ENCODE measurements at places on chromosomes 1 and 21. TPM values are rescaled to one million over a fixed set of nuclear protein-coding genes. Genes with fewer than 3 reads are reported as not detected.

The SYTL1 gene
- total RNA-seq: 1.8 TPM

The LCE1F gene
- not detected for total RNA-seq

The GUCA2A gene
- total RNA-seq: not detected

The TIPRL gene
- 18.6 TPM for total RNA-seq

The SIK1 gene
- 3.8 TPM for total RNA-seq

The CDCA8 gene
- 0.28 TPM for total RNA-seq

The VCAM1 gene
- 54.2 TPM for total RNA-seq

The SV2A gene
- 0.48 TPM for total RNA-seq

The ACKR1 gene
- 80.8 TPM for total RNA-seq

The SLFNL1 gene
- total RNA-seq: 0.72 TPM

The PBXIP1 gene
- total RNA-seq: 93.7 TPM

The WNT3A gene
- not detected for total RNA-seq

- DNase-seq: no peak
Observed at GRCh38 chr1:3033790-3034090, 12.5 kb downstream of the ACTRT2 start.

DNA sequence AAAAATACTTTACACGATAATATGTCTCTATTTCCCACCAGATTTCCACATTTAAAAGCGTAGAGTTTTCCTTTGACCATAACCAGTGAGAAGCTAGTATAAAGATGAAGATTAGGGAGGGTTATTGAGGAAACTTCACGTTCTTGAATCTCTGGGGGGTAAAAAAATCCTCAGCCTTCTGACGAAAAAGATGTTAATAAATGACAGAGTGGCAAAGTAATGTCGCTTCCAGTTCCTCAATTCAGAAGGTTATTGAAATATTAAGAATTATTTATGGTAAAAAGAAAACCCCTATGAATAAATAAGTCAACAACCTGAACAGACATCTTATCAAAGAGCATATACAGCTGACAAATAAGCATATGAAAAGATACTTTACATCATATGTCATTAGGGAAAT is 241.0 kb downstream of the GPATCH2 start:
- DNase-seq: no peak

GRCh38 chr1:7574121-7575040 is 196.7 kb upstream of the VAMP3 start:
- no peak for DNase-seq

DNA sequence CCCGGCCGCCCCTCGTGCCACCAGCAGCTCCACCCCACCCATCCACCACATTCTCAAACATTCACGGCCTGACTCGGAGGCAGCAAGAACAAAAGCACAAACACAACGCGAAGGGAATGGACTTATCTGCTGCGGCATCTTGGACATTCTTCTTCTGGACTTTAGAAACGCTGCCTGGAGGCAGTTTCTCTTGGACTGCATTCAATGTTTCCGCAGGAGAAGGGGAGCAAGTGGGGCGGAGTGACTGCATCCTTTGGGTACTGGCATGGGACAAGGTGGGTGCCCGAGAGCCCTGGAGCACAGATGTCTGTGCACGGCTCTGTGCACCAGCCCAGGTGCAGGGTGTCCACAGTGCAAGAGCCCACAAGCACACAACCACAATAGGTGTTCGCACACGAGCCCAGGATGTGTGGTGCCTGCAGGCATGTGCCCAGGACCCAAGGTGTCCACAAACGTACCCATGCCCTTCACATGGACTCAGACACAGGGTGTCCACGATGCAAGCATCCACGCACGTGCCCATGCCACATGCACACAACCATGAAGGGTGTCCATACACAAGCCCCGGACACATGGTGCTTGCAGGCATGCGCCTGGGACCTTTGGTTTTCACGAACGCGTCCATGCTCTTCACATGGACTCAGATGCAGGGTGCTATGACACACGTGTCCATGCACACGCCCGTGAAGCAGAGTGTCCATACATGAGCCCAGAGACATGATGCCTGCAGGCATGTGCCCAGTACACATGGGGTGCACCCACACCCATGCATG is 53.6 kb downstream of the WNT9A start:
- DNase-seq: peak; percentile 3

DNA sequence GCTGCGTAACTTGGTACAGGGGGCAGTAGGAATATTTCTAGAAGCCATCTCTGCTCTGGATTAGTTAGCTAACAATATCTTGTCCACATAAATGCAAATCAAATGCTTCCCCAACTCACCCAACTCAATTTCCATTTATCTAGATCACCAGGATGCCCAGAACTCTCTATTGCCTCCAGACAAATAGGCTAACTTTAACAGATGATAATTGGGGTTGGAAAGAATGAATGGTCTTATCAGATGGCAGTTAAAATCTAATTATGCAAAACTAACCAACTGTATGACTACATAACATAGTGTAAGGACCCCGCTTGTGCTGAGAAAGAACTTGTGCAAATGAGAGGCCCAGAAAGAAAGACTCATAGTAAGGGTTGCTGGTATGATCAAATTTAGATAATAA is 1024.8 kb downstream of the PLA2G4A start:
- DNase-seq: no peak

- no peak for DNase-seq
Observed at GRCh38 chr1:175757381-175758015, 14.1 kb upstream of the TNR start.

GRCh38 chr1:186775036-186775435 is 53.7 kb upstream of the PLA2G4A start:
- DNase-seq: no peak

DNA sequence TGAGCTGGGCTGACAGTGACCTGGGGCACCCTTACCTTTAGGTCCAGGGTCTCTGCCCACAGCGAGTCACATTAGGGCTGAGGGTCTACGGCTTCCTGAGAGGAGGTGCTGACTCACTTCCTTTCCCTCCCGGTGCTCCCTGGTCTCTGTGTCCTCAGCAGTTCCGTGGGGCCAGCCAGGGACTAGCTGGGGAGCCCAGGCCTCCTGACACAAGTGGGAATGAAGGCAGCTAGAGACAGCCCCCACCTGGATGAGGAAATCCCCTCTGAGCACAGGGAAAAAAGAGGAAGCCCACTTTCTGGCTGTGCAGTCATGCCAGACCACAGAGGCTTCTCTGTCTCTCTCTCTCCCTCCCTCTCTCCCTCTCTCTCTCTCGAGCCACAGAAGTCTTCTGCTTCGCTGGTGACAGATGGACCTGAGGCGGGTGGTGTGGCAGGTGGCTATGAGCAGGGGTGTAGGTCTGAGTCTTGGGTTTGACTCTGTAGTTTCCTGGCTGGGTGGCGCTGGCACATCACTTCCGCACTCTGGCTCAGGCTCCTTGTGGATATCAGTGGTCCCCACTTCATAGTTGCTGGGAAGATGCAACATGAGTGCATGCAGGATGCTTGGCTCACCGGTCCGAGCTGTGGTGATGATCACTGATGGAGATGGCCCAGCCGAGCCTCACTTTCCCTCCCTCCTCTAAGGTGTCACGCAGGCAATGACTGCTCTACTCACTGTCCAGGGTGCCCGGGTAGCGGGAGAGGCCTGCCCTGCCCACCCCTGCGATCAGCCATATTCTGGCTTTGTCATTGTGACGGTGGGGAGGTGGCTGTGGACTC is 3.5 kb downstream of the SLC66A1 start:
- no peak for DNase-seq

GRCh38 chr1:33519240-33519884 is 46.9 kb downstream of the ZSCAN20 start:
- no peak for DNase-seq

DNA sequence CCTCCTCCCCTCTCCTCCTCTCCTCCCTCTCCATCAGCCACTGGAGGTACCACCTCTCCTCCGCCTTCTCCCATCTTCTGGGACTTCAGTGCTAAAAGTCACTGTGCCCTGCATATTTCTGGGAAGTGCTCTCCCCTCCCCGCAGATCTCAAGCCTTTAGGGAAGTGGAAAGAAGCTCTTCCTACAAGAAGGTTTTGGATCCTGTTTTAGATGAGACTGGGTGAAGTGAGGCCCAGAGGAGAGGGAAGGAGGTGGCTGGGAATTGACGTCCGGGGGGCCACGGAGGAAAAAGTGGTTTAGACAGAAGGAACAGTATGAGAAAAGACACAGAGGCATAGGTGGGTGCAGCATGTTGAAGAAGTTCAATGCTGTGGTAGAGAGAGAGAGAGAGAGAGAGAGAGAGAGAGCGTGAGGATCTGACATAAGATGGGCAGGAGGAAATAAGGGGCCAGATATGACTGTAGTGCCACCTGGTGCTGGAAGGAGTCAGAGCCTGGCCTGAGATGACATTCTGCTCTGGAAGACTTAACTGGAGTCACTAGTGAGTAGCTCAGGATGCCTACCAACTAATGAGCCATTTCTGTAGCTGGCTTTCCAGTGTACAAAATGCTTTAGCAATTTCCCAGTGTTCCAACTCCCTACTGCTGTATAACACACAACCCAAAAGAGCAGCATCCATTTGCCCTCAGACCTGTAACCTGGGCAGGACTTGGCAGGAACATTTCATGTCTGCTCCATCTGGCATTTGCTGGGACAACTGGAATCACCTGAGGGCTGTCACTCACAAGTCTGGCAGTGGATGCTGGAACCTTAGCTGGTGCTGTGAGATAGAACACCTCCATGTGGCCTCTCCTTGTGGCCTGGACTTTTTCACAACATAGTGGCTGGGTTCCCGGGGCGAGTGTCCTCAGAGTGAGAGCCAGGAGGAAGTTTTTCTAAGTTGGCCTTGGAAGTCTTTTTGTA is 16.6 kb upstream of the ZSCAN20 start:
- DNase-seq: no peak

- no peak for DNase-seq
Observed at GRCh38 chr1:211882381-211883004, 51.9 kb upstream of the LPGAT1 start.

GRCh38 chr21:34807881-34808568 is 139.2 kb downstream of the CLIC6 start:
- peak; percentile 48 for DNase-seq

- DNase-seq: no peak
Observed at GRCh38 chr21:31732597-31733550, 956 bp upstream of the SCAF4 start.

DNA sequence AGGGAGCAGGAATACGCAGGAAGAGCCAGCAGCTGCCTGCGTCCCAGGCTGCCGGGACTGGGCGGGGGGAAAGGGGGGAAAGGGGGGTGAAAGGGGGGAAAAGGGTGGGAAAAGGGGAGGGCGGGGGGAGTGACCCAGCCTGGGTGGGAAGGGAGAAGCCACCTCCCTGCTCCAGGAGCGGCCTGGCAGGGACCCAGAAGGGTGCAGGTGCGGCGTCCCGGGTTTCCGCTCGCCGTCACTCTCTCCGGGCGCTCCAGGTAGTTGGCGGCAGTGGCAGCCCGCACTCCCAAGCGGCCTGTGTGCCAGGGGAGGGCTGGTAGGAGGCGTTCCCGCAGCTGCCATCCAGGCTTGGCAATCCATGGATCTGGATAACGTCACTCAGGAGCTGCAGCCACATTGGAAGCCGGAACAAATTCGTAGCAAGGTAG is 141.0 kb upstream of the NGF start:
- DNase-seq: no peak

DNA sequence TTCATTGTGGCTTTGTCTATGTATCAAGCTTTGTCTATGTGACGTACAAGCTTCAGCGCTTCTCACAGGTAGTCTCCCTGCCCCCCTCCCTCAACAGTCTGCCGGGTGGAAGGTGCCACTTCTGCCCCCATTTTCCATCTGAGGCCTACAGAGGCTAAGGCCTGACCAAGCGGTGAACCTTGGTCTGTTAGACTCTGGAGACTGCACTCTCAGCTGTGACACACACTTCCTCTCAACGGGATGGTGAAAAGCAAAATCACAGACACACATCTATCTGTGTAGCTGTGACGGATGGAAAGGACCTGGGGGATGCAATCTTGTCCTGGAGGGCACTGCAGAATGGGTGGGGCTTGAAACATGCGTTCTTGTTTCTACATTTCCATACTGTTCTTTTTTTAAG is 152.9 kb upstream of the EDN2 start:
- DNase-seq: no peak

GRCh38 chr1:30919025-30919881 is 10.7 kb upstream of the SDC3 start:
- DNase-seq: no peak

GRCh38 chr1:69707103-69707502 is 139.4 kb downstream of the LRRC7 start:
- DNase-seq: no peak

DNA sequence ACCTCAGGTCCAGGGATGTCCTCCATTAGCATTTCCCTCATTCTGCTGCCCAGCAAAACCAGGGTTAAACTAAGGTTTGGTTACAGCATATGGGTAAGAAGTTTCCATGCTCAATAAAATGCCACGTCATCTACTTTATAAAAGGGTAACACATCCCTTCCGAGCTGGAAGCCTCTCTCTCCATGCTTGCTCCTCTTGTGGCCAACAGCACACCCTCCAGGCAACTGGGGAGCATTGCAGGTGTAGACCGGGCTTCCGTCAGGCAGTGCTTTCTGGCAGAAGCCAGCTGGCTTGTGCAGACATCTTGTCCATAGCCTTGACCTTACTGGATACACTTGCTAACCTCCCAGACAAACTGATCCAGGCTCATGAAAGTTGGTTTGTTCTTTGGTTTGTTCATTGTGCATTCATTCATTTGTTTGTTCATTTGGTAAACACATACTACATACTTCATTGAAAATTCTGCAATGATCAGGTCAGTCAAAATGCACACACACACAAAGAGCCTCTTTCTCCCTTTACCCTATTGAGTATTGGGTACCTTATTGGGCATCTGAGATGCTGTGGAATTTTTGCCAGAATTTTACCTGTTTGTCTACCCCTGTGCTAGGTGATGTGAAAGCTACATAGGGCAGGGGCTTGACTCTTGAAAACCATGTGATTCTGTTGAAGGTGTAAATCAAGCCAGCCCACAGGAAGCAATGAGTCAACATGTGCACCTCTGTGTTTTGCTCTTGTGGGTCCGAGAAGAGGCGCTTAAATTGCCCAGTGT is 422.8 kb downstream of the CAMTA1 start:
- no peak for DNase-seq

DNA sequence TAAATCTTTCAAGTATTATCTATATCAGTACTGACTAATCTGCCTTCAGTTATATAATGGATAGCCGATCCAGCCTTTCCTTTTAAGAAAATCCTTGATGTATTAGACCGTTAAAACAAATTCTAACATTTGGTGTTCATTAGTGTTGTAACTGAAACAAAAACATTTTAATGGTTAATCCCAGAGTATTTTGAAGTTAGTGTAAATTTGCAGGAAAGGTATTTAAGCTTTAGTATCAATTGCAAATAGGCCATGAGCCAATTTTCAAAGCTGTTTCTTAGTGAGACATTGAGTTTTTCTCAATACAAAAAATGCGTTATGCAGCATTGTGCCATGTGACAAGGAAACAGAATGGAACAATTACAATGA is 29.6 kb downstream of the DISP1 start:
- DNase-seq: no peak

All from omental fat pad (tissue), 4 donors.